Eye (tissue), 1 donor: ENCODE measurements at places on chromosomes 4 and X.

GRCh38 chr4:60655356-60655755, 544.8 kb upstream of the ADGRL3 start:
- no peak for DNase-seq

DNA sequence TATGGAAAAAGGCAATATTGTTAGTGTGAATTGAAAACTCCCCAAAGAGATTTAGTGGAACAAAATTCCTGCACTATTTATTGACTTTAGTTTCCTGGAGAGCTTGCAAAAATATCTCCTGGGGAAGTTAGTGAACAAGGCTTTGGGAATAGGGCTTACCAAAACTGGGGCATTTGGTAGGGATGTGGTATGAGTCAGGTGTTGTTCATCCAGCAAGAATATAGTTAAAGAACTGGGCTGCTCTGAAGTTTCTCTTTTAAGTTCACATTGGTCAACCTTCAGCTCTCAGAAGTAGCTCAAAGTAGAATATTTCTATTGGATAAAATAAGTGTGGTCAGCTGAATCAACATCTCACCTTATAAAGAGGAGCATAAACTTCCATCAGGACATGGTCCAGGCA, 185.0 kb downstream of the CPE start:
- DNase-seq: no peak

DNA sequence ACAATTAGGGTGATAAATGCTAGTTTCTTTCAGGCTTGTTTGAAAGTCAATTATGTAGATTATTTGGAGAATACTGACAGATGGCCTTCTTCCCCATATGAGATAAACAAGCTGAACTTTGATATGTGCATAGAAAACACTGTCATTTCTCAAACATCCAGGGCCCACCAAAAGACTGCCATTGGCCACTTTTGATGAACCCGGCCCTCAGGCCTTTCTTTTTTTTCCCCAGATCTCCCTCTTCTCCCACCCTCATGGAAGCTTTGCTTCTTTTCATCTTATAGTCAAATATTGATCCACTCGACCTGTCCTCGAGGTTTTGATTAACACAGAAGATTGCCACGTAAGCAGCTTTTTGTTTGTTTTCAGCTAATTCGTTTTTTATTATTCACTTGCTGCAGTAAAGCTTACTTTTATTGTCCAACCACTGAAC, 377.4 kb downstream of the SMARCA1 start:
- DNase-seq: no peak

DNA sequence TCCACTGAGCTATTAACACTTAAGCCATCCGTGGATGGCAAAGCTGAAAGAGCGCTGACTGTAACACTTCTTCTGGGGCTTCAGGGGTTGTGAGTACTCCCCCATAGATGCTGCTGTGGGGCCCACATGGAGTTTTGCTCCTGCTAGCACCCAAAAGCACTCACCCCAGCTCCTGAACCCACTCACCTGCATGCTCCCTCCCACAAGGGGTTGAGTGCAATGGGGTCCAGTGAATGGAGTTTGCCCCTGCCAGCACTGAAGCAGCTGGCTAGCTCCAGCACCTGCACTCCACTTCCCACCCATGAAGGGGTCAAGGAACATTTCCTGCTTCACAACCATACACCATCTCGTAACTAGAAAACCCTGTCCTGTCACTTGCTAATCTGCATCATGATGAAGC, 78.9 kb downstream of the IL21 start:
- no peak for DNase-seq

- no peak for DNase-seq
These were observed 15.7 kb downstream of the ZXDB start for GRCh38 chrX:57607295-57608187.

DNA sequence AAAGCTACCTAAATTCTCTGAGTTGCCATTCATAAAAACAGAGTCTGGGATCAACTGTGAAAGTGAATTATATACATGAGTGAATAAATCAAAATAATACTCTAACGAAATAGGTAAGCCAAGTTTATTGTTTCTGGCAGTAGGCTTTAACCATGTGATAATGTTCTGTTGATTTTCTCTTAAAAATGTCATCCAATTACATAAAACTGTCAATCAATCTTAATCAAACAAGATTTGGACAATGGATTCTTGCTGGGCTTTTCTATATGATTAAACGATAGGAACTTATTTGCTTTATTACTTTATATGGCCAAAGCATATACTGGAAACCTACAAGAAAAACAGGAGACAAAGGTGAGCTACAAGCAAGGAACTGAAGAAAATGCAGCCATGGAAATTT, 148.8 kb downstream of the INPP4B start:
- no peak for DNase-seq

- DNase-seq: no peak
These were observed 32.1 kb downstream of the MAGEB17 start for GRCh38 chrX:16199343-16199742.

GRCh38 chr4:176561368-176561767, 231.4 kb downstream of the VEGFC start:
- peak; percentile 31 for DNase-seq

DNA sequence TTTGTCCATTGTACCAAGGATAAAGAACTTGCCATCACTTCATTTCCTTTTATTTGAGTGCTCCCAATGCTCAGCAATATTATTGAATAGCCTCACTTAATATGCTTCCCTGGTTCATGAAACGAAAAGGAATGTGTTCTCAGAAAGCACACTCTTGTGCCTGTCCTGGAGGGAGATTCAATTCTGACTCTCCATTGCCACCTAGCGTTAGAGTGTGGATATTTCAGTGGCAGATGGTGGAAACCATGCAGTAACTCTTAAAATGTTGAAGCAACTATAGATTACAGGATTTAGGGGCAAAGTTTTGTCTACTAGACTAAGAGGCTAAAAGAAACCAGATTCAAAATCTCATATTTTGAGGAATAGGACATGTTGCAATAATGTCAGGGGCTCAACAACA, 36.0 kb downstream of the GAB3 start:
- peak; percentile 77 for DNase-seq

GRCh38 chr4:42533042-42533441, 123.9 kb downstream of the ATP8A1 start:
- DNase-seq: no peak

DNA sequence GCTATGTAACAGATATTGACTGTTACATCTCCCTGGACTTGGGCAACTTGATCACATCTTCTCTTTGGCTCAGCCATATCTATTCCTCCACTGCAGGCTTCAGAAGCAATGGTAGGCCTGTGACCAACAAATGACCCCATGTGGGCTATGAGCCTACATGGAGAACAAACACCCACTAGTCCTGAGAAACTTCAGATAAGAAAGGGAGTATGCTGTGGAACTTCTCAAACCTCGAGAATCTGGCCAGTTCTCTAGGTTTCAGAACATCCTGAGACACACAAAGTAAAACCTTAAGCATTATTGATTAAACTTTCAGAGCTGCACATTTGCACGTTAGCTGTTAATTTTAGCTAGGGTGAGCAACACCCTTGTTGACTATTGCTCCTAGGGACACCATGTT, 16.3 kb downstream of the RBMX2 start:
- no peak for DNase-seq

DNA sequence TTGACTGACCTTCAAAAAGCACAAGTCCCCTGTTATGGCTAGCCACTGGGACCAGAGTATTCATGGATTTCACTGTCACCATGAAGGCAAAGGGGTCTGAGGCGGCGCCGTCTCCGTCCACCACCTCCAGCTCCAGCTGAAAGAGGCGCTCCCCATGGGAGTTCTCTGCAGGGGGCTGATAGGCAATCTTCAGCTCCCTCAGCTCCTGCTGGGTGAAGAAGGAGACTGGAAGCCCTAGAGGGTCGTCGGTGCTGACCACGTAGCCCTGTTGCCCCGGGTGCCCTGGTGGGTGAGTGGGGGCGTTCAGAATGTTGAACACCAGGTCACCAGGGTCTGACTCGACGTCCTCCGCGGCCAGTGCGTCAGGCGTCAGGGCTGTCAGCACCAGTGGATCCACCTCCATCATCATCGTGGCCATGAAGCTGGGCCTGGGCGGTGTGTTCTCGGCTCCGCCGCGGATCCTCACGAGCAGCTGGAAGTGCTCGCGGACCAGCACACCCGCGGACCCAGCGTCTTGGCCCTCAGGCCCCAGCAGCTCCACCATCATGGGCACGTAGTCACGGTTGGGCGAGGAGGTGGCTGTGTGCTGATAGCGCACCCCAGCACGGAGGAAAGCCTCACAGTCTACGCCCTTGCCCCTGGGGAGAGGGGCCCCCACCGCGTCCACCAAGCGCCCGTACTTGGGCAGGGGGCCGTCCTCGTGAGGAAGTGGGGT, 987 bp downstream of the FREM3 start:
- no peak for DNase-seq

GRCh38 chr4:146073517-146073916, 102.0 kb upstream of the LSM6 start:
- no peak for DNase-seq

DNA sequence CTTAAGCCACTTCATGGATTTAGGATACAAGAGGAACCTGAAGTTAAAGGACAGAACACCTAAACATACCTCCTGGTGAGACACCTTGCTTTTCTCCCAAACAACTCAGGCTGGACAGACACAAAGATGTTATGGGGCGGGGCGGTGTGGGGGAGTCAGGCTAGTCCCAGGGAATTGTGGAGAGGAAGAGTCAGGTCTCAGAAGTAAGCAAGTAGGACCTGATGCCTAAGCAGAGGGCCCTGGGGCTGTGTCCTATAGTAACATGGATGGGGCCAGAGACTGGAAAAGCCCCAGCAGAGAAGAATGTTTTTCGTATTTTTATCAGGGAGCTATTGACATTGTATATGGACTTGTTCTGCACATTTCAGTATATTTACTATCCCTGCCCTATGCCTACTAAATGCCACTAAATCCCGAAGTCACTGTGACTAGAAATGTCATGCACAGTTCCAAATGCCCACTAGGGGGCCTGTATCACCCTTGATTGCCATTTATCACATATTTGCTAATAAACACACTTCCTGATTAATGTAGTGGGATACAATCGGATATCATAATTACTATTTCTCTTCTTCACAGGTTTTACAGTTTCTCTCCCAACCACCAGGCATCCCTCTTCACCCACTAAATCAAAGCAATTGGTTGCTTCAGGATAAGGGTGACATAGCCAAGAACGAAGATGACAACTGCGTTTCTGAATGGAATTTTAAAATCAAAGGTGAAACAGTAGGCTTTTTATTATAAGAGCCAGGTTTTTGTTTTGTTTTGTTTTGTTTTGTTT, 23.8 kb upstream of the ARHGAP10 start:
- DNase-seq: peak; percentile 73

DNA sequence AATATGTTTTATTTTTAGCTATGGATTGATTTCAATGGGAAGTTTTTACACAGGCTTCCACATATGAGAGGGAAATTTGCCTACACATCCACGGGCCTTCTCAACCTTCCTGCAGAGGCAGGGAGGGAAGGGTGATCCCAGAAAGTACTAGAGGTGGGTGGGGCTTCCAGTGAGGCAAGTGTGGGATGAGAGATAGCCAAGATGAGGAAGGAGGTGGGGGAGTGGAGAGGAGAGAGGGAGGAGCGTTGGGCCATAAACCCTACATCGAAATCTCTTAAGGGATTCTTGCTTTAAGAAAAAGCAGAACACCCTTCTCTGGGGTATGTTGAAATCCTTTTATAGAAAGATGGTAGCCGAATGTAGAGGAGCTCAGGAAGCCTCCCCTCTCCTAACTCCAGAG, 19.0 kb downstream of the NKX6-1 start:
- DNase-seq: peak; percentile 21

DNA sequence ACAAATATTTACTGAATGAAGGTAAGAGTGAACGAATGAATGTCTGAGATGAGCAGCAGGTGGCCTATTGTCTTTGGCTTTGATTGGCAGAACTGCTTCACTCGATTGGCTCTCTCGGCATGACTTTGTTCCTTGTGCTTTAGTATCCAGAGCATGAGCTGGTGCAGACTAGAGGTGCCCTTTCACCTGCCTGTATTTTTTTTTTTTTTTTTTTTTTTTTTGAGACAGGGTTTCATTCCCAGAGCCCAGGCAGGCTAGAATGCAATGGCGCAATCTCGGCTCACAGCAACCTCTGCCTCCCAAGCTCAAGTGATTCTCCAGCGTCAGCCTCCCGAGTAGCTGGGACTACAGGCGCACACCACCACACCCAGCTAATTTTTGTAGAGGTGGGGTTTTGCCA, 38.9 kb downstream of the SRPX2 start:
- no peak for DNase-seq

GRCh38 chrX:41603596-41603995, 85.2 kb upstream of the GPR34 start:
- no peak for DNase-seq
